GM18507 (cell line): ENCODE measurements at places on chromosomes 12 and 14.

- DNase-seq, result peak; percentile 55
Observed at GRCh38 chr12:48936379-48936979, 11.2 kb upstream of the FKBP11 start.

DNA sequence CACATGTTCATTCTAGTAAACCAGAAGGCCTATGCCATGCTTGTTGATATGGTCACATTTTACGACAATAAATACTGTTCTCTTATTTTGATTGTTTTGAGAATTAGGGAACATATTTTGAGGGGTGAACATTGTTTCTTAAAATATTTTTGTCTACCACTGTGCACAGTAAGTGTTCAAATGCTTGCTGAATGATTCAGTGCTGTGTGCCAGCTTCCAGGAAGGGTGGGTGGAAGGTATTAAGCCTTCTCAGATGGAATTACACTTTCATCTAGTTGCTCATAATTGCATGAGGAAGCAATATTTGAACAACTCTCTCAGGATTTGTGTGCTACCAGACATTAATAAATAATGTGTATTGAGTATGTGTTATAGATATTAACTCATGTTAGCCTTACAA lies 15.5 kb upstream of the TMX1 start:
- DNase-seq, result no peak

- peak; percentile 35 for DNase-seq
Observed at GRCh38 chr14:102754370-102755262, 22.6 kb upstream of the TRAF3 start.

- no peak for DNase-seq
Observed at GRCh38 chr14:89399594-89400068, 17.4 kb downstream of the FOXN3 start.

DNA sequence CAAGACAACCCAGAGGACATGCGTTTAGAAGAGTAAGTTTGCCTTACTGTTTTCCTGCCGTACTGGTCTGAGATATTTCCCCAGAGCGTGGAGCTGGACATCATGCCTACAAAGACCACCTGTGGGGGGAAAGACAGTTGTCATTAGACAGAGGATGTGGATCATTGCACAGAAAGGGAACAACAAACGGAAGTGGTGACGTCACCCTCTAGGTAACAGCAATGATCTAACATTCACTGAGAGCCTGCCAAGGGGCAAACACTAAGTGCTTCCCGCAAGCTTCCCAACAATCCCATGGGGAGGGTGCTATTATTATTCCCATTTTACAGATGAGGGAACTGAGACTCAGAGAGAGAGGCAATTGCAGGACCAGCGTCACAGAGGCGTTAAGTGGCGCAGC lies 48.5 kb downstream of the SVOP start:
- no peak for DNase-seq

GRCh38 chr12:15289192-15289591 lies 33.1 kb upstream of the PTPRO start:
- DNase-seq, result no peak

GRCh38 chr12:47234576-47235141 lies 154.9 kb upstream of the AMIGO2 start:
- no peak for DNase-seq

DNA sequence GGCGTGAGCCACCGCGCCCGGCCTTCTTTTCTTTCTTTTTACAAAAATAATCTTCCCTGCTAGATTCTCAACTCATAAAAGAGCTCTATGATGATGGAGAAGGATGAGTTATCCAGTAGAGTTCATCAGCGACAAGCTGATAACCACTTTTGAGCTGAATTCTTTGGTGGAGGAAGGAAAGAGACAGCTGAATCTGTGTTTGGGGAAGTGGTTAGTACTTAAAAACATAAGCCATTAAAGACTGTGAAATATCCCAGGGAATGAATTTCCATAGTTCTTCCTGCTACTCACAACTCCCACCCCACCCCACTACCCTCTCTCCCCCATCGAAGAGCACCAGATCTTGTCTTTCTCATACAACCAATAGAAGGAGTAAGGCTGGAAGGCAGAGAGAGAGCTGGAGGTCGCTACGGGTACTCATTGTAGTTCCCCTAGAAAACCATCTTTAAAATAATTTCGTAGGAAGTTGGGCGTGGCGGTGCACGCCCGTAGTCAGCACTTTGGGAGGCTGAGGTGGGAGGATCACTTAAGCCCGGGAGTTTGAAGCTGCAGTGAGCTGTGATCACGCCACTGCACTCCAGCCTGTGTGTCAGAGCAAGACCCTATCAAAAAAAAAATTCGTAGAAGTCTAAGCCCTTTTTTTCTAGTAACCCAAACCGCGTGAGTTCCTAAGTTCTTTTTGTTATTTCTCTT lies 647 bp upstream of the ESPL1 start:
- no peak for DNase-seq

DNA sequence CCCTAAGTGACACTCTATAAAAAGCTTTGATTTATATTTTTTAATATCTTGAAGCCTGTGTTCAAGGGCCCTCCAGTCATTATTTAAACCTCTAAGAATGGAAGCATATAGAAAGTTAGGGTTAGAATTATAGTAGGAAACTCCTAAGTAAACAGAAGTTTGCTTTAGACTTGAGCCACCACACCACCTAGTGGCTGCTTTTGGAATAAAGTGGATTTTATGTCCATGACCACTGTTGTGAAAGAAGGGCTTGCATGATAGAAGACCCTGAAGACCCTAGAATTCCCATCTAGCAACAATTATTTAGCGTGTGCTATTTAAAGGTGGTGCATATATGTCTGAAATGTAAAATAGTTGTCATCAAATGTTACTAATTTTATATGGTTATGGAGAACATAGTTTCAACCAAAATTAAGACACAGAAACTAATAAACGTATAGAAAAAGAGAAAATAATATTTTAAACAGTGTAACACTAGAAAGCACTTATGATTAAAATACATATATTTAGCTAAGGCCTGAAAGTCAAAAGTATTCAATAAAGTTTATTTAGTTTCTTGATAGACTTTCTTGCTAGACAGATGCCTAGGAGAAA lies 21.3 kb downstream of the LRRIQ1 start:
- DNase-seq, result no peak

- DNase-seq, result no peak
Observed at GRCh38 chr14:52563120-52563519, 10.5 kb downstream of the GPR137C start.

DNA sequence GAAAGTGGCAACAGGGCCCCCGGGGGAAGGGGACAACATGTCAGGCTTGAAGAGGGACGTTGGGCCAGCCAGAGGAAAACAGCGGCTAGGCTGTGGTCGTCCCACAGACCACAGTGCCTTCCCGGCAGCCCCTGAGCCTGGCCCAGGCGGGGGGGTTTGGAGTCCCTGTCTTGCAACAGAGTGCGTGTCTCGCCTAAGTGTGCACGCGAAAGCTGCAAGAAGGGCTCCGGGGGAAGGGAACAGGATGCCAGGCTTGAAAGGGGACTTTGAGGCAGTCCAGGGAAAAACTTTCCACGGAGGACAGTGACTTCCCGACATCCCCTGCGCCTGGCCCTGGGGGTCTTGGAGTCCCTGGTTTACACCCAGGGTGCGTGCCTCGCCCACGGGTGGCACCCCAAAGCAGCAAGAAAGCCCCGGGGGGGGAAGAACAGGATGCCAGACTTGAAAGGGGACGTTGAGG lies 157.5 kb upstream of the ALG10B start:
- DNase-seq, result no peak

DNA sequence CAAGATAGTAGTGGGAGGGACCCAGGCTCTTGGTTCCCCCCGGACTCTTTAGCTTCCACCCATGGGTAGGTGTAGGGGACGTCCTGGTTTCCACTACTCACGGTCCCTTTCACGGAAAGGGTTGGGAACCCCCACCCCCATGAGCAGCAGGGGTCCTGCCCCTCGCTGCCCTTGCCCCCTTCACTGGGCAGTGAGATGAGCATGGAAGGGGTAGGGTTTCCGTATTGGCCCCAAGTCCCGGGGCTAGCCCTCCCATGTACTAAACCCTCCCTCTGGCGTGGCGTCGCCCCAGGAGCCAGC lies 12.7 kb downstream of the AGAP2 start:
- DNase-seq, result no peak

DNA sequence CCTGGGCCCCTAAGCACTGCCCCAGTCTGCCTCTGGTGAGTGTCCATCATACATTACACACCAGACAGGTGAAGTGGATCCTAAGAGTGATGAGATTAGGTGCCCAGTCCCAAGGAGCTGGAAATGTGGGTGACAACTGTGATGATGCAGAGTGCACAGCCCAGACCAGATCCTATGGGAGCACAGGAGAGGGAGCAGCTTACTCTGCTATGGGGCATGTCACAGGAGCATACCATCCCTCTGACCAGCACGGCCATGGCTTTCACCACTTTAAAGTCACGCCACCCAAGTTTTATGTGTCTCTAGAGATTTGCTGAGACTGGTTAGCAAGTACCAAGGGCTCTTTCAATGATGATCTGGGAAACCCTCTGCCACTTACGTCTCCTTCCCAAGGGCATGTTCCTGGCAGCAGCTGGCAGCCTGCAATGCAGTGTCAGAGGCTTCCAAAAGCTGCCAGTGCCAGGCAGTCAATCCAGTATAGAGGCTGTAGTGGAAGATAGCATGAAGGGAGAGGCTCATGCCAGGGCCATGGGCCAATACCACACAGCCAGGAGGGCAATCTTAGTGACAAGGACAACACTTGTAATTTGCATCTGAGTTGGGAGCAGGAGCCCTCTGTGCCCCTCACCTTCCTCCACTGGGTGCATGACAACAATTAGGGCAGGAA lies 40.2 kb downstream of the STAB2 start:
- no peak for DNase-seq

DNA sequence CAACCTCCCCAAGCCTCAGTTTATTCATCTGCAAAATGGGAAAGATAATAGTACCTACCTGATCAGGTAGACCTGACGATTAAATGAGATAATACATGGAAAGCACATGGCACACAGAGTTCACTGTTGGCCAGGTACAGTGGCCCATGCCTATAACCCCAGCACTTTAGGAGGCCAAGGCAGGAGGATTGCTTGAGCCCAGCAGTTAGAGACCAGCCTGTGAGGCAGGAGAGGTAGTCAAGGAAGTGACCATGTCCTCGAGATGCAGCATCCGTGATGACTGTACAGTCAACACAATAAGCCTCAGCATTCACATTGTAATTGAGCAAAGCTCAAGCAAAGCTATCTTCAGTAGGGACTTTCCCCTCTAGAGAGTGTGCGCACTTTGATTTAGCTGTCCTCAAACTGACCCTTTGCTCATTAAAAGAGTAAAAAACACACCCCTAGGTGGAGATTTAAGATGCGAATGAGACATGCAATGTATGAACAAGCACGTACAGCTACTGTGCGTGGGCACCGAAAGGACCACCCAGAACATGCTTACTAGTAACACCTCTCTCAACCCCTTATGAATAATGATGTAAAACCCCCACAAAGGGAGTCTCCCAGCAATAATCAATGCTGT lies 9.9 kb downstream of the ISCU start:
- no peak for DNase-seq

DNA sequence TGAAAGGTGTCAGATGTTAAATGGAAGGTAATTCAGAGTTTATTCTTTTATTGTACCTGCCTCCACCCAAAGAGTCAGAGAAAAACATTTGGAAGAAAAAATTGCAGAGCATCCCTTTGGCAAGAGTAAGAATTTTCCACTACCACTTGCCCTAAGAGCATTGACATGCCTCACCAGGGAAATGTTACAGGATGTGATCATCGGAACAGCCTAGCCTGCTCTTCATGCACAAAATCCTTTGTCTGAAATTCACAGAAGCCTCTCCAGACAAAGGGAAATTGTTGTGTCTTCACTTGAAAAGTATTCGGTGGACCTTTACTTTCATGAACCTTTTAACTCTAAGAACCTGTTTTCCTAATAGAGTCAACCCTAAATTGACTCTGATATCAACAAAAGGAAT lies 36.9 kb downstream of the ATP2A2 start:
- no peak for DNase-seq
